ENCODE measurements at places on chromosomes 4 and X. TPM values are rescaled to one million over a fixed set of nuclear protein-coding genes. Genes with fewer than 3 reads are reported as not detected.

BMPR1B gene
- 0.15 TPM for total RNA-seq

USP26 gene
- total RNA-seq = not detected

SOD3 gene
- 66.9 TPM for total RNA-seq

TNMD gene
- total RNA-seq = not detected

FRAS1 gene
- total RNA-seq = 6.4 TPM

CD99 gene
- 137 TPM for total RNA-seq

MAPK10 gene
- 10.2 TPM for total RNA-seq

GSX2 gene
- not detected for total RNA-seq

ZBED1 gene
- total RNA-seq = 27.7 TPM

GIMD1 gene
- total RNA-seq = not detected

PI4K2B gene
- 7.8 TPM for total RNA-seq

WDR17 gene
- total RNA-seq = 0.15 TPM

ATP2B3 gene
- total RNA-seq = under 0.01 TPM

ASB12 gene
- total RNA-seq = not detected

BRS3 gene
- not detected for total RNA-seq

FRG2 gene
- total RNA-seq = not detected

TCEAL9 gene
- total RNA-seq = 72.9 TPM

TBC1D9 gene
- 27.3 TPM for total RNA-seq

AKAP4 gene
- total RNA-seq = not detected

ZAR1 gene
- total RNA-seq = not detected

HELT gene
- total RNA-seq = not detected

SPANXN4 gene
- total RNA-seq = not detected
